ENCODE measurements at places on chromosomes 16 and 17.

DNA sequence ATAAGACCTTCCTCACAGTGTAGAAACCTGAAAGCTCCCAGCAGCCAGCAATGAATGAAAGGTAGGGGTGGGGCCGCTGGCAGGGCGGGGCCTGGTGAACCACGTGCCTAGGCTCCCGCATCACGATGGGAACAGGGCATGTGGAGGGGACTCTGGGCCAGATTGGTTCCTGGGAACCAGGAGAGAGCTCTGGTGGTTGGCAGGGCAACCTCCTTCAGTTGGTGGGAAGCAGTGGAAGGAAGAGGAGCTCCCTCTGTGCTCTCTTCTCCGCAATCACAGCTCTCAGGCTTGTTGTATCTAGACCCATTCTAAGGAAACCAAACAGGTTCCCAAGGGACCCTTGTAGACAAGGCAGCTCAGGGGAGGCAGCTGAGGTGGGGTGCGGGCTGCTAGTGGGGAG lies 10.5 kb downstream of the GGA2 start:
- DNase-seq = no peak

GRCh38 chr17:60769327-60769726 lies 91.7 kb downstream of the BCAS3 start:
- DNase-seq = no peak

- DNase-seq = no peak
Observed at GRCh38 chr16:4091240-4092012, 24.8 kb downstream of the ADCY9 start.

DNA sequence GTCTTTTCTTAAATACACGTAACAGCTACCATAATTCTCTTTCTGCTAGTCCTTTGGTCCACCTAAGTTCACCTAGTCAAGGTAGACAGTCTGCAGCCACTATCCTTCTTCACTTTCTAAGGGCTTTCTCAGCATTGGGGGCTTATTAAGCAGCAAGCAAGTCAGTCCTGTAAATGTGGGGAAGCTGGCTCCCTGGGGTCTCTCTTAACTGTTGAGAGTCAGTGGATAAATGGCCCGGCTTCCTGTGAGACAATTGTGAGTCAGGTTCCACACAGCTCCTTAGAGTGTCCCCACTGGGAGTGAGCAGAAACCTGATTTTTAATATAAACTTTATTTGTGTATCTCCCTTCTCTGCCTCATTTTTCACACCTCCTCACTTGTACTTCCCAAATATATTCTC lies 132.1 kb downstream of the CDH13 start:
- DNase-seq = no peak

- DNase-seq = no peak
Observed at GRCh38 chr16:88928405-88929090, 48.5 kb downstream of the CBFA2T3 start.

DNA sequence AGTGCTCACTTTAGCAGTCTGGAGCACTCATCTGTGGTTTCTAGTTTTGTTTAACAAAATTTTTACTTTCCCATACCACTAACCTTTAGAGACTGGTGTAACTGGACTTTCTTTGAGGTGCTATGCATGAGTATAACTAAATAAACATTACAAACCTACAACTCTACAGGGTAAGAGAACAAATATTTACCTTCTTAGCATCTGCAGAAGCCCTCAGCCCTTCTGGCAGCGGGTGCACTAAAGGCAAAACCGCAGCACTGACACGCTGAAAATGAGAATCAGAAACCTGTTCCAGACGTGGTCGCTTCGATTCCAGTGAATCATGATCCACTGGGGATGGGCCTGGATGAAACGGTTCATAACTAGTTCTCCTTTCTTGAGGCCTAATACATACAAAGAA lies 43.7 kb downstream of the NCOR1 start:
- no peak for DNase-seq

- DNase-seq = no peak
Observed at GRCh38 chr17:8701754-8702153, 42.9 kb downstream of the CCDC42 start.

Data from CD4-positive, alpha-beta memory T cell (primary cell).